Body of pancreas (tissue), 4 donors: ENCODE measurements at places on chromosomes 7 and 10. TPM values are rescaled to one million over a fixed set of nuclear protein-coding genes. Genes with fewer than 3 reads are reported as not detected.

Gene CRYGN
- total RNA-seq = not detected

Gene RELN
- 3.9 TPM for total RNA-seq

Gene ELOVL3
- total RNA-seq = not detected

Gene KIF11
- 0.26 TPM for total RNA-seq

Gene AP4M1
- 6.0 TPM for total RNA-seq

Gene TPST1
- total RNA-seq = 12.5 TPM

Gene CASP2
- 4.6 TPM for total RNA-seq

Gene DPCD
- 9.2 TPM for total RNA-seq

Gene LRRC61
- total RNA-seq = 4.9 TPM

Gene NEUROD6
- not detected for total RNA-seq

GRCh38 chr10:63717027-63717715 lies 196.0 kb downstream of the REEP3 start:
- peaks cover 38% of the 10 kb centered on the region for H3K4me1 ChIP-seq
- no peaks in the 10 kb centered on the region for H3K36me3 ChIP-seq
- no peak overlapping the region for H3K4me3 ChIP-seq
- no peak overlapping the region for H3K27ac ChIP-seq

DNA sequence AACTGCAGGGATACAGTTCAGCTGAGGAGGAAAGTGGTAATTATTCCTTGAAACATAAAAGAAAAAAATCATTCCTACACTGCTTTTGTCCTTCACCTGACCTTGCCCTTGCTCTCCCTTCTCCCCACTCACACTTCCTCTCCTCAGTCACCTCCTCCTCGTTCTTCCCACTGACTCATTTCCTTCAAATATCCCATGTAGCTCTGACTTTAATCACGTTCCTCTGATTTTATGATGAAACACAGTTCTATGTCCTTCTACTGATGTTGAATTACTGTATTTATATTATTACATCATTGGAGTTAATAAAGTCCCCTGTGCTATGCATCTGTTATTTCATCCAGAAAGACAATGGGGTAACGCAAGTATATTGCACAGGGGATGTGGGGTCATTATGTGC lies 575.6 kb downstream of the POM121L12 start:
- H3K27me3 ChIP-seq = no peaks in the 10 kb centered on the region
- H3K4me3 ChIP-seq = no peak overlapping the region
- DNase-seq = no peak
- no peaks in the 10 kb centered on the region for H3K4me1 ChIP-seq
- no peak overlapping the region for H3K27ac ChIP-seq

DNA sequence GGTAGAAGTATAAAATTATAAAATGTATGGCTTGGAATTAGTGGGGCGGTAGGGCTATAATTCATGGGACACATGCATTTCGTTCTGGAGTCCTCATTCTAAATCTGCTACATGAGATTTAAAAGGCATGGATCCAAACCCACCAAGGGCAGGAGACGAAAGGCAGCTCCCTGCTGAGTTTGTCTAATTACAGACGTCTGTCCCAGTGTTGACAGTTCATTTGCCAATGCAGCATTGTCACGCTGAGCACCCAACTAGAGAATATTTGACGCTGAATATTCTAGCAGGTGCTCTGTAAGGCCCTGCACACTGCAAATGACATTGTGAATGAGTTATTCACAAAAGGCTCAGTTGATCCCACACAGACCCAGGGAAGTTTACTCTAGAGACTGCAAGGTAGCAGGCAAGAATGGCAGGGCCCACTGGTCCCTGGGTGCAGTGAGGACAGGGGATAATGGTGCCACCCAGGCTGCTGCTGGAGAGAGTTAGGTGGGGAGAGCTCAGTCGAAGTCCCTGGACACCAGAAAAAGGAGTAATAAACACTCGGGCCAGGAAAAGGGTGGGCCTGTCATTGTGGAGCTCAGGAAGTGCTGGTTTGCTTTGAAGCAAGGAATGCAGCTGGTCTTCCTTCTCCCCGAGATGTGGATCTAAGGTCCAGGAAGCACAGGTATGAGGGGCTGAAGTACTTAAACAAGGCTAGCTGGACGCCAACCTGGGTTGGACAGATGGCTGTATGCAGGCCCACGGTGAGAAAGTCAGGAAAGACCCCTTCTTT lies 75.0 kb upstream of the JCAD start:
- H3K4me1 ChIP-seq = no peaks in the 10 kb centered on the region
- no peaks in the 10 kb centered on the region for H3K36me3 ChIP-seq

- no peak for DNase-seq
- peaks cover 31% of the 10 kb centered on the region for H3K4me1 ChIP-seq
- no peak overlapping the region for H3K27ac ChIP-seq
- no peaks in the 10 kb centered on the region for H3K36me3 ChIP-seq
- H3K4me3 ChIP-seq = no peak overlapping the region
Observed at GRCh38 chr7:101177644-101178043, 2.4 kb downstream of the NAT16 start.

- DNase-seq = no peak
- H3K27me3 ChIP-seq = no peaks in the 10 kb centered on the region
- H3K27ac ChIP-seq = no peak overlapping the region
- H3K36me3 ChIP-seq = no peaks in the 10 kb centered on the region
Observed at GRCh38 chr10:7157091-7157490, 253.7 kb downstream of the SFMBT2 start.

DNA sequence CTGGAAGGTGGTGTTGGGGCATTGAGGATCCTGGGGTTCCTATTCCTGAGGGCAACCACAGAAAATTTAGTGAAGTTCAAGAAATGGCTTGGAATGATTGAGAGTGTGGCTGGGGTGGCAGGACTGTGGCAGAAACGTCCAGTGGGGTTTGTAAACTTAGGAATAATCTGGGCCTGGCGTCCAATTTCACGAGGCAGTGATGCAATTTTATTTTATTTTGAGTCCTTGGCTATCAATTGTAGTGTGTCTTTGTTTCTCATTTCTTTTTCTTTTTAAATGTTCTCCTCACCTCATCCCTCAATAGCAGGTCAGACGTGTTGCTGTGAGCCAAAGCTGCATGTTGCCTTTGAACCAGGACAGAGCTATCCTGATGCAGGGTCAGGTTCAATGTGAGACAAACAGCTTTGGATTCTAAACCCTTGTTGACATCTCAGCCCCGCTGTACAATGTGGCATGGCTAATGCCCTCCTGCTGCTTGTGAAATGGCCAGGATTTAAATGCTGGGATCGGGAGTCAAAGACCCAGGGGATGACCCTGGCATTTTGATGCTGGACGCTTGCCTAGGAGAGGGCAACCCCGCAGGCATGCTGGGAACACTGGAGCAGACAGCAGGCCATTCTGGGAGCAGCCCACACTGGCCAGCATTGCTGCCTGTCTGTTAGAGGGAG lies 64.8 kb downstream of the RBM20 start:
- no peak overlapping the region for H3K27ac ChIP-seq
- no peak overlapping the region for H3K4me3 ChIP-seq
- no peak for DNase-seq
- H3K36me3 ChIP-seq = no peaks in the 10 kb centered on the region

- H3K27me3 ChIP-seq = no peaks in the 10 kb centered on the region
- no peak overlapping the region for H3K27ac ChIP-seq
- no peaks in the 10 kb centered on the region for H3K4me1 ChIP-seq
- no peaks in the 10 kb centered on the region for H3K36me3 ChIP-seq
- DNase-seq = no peak
Observed at GRCh38 chr10:31215052-31215451, 104.0 kb upstream of the ZEB1 start.

DNA sequence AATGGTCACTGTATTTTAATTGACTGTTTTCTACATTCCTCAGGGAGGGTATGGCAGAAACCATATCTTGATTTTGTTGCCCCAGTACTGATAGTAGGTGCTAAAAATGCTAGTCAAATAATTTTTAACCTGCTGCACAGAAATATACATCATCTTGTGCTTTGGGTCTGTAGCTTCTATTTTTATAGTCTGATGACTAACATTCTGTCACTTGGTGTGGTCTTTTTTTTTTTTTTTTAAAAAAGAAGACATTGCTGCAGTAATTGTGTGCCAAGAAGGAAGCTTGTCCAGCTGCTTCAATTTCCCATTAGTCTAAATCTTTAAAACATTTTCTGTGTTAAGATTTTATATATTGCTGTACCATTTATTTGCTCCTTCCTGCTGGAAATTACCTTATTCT lies 83.6 kb downstream of the ICA1 start:
- H3K27me3 ChIP-seq = no peaks in the 10 kb centered on the region
- no peak for DNase-seq
- H3K4me1 ChIP-seq = peaks cover 3% of the 10 kb centered on the region
- no peak overlapping the region for H3K4me3 ChIP-seq
- H3K27ac ChIP-seq = no peak overlapping the region

GRCh38 chr10:31864834-31865518 lies 63.7 kb downstream of the ARHGAP12 start:
- peak overlapping the region; percentile 9 for H3K27ac ChIP-seq
- H3K36me3 ChIP-seq = no peaks in the 10 kb centered on the region
- DNase-seq = no peak
- no peaks in the 10 kb centered on the region for H3K27me3 ChIP-seq
- peaks cover 56% of the 10 kb centered on the region for H3K4me1 ChIP-seq

DNA sequence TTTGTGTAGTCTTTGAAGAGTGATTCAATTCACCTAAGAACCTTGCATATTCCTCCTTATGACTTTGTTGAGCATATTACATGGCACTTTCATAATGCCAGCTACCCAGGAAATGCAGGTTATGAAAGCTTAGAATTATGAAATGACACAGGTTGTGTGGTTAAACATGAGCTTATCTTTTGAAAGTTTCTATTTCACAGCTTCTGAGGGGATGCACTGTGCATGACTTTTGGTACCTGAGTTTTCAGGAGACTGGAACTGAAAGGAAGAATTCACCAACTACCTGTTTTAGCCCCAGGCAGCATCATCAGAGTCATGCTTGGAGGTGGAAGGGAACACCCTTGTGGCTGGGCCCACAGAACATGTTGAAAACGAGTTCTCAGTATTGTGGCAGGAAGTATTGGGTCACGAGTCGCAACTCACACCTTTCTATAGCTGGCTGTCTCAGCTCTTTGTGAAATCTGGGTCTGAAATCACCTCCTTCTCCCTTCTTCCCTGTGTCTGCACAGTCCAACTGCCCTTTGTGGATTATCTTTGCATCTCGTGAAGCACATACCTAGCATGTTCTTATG lies 228.2 kb downstream of the PTEN start:
- H3K27ac ChIP-seq = no peak overlapping the region
- H3K27me3 ChIP-seq = no peaks in the 10 kb centered on the region
- no peak for DNase-seq
- no peaks in the 10 kb centered on the region for H3K36me3 ChIP-seq
- H3K4me1 ChIP-seq = peaks cover 41% of the 10 kb centered on the region

DNA sequence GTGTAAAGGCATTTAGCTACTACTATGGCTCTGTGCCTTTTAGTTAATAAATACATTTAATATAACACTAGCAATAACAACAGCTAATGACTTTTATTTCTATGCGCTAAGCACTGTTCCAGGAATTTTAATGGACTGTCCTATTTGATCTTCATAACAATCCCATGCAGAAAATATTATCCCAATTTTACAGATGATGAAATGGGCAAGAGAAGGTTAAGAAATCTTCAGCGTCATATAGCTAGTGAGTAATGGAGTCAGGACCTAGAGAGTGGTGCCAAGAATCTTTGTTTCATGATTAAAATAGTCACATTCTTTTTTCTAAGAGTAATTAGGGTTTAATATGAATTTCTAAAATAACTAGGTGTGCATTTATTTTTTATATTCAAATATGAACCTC lies 32.4 kb downstream of the ACTA2 start:
- H3K27ac ChIP-seq = no peak overlapping the region
- H3K4me3 ChIP-seq = no peak overlapping the region
- no peaks in the 10 kb centered on the region for H3K4me1 ChIP-seq
- H3K36me3 ChIP-seq = no peaks in the 10 kb centered on the region
- no peaks in the 10 kb centered on the region for H3K27me3 ChIP-seq

DNA sequence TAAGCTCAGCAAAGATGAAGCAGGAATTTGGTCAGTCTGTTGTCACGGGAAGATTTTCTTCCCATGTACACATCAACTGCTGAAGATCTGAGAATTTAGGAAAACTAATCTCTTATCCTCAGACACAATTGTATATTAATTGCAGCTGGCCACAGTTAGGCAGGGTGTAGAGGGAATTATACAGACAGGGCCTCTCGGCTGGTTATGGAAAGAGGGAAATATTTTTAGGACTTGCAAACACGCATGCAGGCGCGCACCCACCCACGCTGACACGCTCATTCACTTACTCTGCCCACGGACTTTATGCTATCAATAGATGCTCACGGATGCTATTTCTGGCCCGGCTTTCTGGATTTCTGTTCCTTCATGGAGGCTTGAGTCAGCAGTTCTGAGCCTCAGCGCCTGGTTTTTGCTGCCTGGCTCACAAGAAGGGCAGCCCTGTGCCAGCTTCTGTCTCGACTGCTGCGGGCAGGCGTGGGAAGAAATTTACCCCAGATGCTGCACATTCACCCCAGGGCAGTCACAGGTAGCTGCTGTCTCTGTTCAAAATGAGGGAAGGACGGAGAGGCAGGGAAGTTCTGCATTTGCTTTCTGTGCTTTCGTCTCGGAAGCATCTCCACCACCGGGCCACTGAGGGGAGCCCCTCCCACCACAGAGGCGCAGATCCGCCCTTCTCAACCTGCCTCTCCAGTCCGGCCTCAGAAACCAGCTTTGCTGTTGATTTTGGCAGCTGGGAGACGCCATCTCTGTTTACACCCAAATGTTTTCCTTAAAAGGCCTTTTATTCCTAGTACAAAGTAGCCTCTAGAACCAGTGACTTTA lies 116.3 kb upstream of the BTBD16 start:
- H3K27me3 ChIP-seq = no peaks in the 10 kb centered on the region
- H3K36me3 ChIP-seq = no peaks in the 10 kb centered on the region
- H3K4me3 ChIP-seq = no peak overlapping the region
- no peaks in the 10 kb centered on the region for H3K4me1 ChIP-seq
- H3K27ac ChIP-seq = no peak overlapping the region

GRCh38 chr10:14063531-14064285 lies 267.0 kb downstream of the FRMD4A start:
- H3K4me1 ChIP-seq = peaks cover 9% of the 10 kb centered on the region
- H3K27ac ChIP-seq = no peak overlapping the region
- no peak for DNase-seq
- no peak overlapping the region for H3K4me3 ChIP-seq

- no peaks in the 10 kb centered on the region for H3K27me3 ChIP-seq
- peak overlapping the region; percentile 91 for H3K27ac ChIP-seq
- peaks cover 54% of the 10 kb centered on the region for H3K4me1 ChIP-seq
- peaks cover 4% of the 10 kb centered on the region for H3K36me3 ChIP-seq
- no peak overlapping the region for H3K4me3 ChIP-seq
Observed at GRCh38 chr10:79222186-79222585, 125.1 kb upstream of the PPIF start.

GRCh38 chr7:125326666-125327255 lies 397.1 kb upstream of the POT1 start:
- no peaks in the 10 kb centered on the region for H3K4me1 ChIP-seq
- DNase-seq = no peak
- H3K36me3 ChIP-seq = no peaks in the 10 kb centered on the region
- H3K27me3 ChIP-seq = no peaks in the 10 kb centered on the region
- no peak overlapping the region for H3K4me3 ChIP-seq

- peaks cover 23% of the 10 kb centered on the region for H3K4me1 ChIP-seq
- H3K4me3 ChIP-seq = peak overlapping the region; percentile 74
- H3K27me3 ChIP-seq = no peaks in the 10 kb centered on the region
- peak; percentile 38 for DNase-seq
- H3K36me3 ChIP-seq = no peaks in the 10 kb centered on the region
Observed at GRCh38 chr10:114042895-114043531, 653 bp upstream of the ADRB1 start.

GRCh38 chr7:157233677-157234076 lies 95.0 kb downstream of the UBE3C start:
- no peaks in the 10 kb centered on the region for H3K27me3 ChIP-seq
- no peak for DNase-seq
- H3K4me1 ChIP-seq = no peaks in the 10 kb centered on the region
- no peaks in the 10 kb centered on the region for H3K36me3 ChIP-seq
- no peak overlapping the region for H3K4me3 ChIP-seq
